Lung (tissue), 17 donors: ENCODE measurements at places on chromosomes 6 and 20. TPM values are rescaled to one million over a fixed set of nuclear protein-coding genes. Genes with fewer than 3 reads are reported as not detected.

The IL17A gene
- polyA plus RNA-seq = not detected

GRCh38 chr6:136012198-136012887 is 160.8 kb downstream of the PDE7B start:
- no peak for DNase-seq
- no peaks in the 10 kb centered on the region for H3K4me1 ChIP-seq
- no peaks in the 10 kb centered on the region for H3K27me3 ChIP-seq
- H3K4me3 ChIP-seq = no peak overlapping the region

GRCh38 chr20:25020901-25021301 is 28.4 kb upstream of the APMAP start:
- no peak overlapping the region for H3K4me3 ChIP-seq
- peak overlapping the region; percentile 62 for H3K27ac ChIP-seq
- H3K4me1 ChIP-seq = peaks cover 15% of the 10 kb centered on the region

DNA sequence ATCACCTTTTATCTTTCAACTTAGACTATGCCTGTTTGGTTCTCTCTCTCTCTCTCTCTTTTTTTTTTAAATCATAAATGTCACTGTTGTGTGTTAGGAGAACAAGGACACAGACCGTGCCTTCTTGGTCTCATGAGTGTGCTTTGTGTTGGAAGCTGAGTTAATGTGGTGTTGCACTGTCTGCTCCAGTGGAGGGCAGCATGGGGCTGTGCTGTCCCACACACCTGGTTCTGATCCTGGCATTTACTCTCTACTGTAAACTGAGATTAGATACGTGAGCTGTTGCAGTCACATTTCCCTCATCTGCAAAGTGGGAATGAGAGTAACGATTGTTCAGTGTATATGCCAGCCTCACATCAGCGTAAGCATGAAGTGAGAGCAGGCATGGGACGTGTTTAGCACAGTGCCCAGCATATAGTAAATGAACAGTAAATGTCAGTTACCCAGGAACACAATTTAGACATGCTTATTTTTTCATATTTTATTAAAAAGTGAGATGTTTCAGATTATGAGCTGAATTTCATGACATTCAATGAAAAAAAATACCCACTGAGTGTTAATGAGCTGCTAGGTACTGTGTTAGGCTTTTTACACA is 161.1 kb downstream of the FARS2 start:
- no peak overlapping the region for H3K4me3 ChIP-seq
- H3K36me3 ChIP-seq = no peaks in the 10 kb centered on the region
- no peaks in the 10 kb centered on the region for H3K27me3 ChIP-seq
- H3K4me1 ChIP-seq = no peaks in the 10 kb centered on the region

DNA sequence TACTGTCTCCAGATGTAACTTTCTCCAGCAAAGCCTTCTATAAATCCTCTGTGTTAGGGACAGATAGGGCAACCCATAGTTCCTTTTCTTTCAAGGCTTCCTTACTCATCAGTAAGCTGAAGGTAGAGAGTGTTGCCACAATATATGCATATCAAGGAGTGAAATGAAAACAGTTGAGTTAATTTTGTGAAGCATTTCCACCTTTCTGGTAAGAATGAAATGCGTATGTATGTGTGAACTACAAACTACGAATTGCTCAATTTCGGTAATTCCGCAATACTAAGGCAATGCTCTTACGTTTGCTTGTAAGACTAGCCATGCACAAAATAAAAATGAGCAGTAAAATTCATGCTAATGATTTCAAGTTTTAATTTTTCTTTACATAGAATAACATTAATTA is 61.2 kb upstream of the HBS1L start:
- no peak for DNase-seq
- H3K4me3 ChIP-seq = no peak overlapping the region
- H3K4me1 ChIP-seq = no peaks in the 10 kb centered on the region
- H3K27ac ChIP-seq = no peak overlapping the region
- H3K36me3 ChIP-seq = no peaks in the 10 kb centered on the region
- peaks cover 2% of the 10 kb centered on the region for H3K27me3 ChIP-seq

The MAPK13 gene
- 42.2 TPM for polyA plus RNA-seq

GRCh38 chr20:63407928-63408683 is 47.0 kb upstream of the CHRNA4 start:
- H3K36me3 ChIP-seq = no peaks in the 10 kb centered on the region
- H3K27me3 ChIP-seq = peaks cover 5% of the 10 kb centered on the region
- H3K27ac ChIP-seq = no peak overlapping the region
- no peak overlapping the region for H3K4me3 ChIP-seq
